ENCODE measurements at places on chromosomes 5 and 9. TPM values are rescaled to one million over a fixed set of nuclear protein-coding genes. Genes with fewer than 3 reads are reported as not detected.

OTP gene
- total RNA-seq, result 0.27 TPM

- DNase-seq, result no peak
These were observed 171.3 kb downstream of the ST8SIA4 start for GRCh38 chr5:100731768-100732167.

DNA sequence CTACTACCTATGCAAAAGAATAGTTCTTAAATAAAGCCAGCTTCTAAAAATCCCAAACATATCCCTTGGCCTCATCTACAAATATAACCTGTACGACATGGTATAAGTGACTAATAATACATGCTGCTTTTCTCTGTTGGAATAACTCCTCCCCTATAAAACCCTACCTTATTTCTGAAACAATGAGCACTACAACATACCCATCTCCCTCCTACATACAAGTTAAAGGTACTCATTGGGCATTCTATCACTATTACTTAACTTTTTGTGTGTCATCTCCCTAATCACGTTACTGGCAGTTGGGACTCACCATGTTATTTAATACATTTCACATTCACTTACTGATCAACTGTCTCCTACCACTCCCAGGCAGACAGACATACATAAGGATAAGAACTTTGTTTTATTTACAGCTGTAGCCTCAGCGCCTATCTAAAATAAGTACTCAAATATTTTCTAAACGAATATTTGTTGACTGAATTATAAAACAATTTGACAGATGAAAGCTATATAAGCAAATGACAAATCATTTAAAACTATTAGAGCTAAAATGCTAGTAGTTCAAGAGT lies 4.1 kb downstream of the CLK4 start:
- DNase-seq, result no peak

DNA sequence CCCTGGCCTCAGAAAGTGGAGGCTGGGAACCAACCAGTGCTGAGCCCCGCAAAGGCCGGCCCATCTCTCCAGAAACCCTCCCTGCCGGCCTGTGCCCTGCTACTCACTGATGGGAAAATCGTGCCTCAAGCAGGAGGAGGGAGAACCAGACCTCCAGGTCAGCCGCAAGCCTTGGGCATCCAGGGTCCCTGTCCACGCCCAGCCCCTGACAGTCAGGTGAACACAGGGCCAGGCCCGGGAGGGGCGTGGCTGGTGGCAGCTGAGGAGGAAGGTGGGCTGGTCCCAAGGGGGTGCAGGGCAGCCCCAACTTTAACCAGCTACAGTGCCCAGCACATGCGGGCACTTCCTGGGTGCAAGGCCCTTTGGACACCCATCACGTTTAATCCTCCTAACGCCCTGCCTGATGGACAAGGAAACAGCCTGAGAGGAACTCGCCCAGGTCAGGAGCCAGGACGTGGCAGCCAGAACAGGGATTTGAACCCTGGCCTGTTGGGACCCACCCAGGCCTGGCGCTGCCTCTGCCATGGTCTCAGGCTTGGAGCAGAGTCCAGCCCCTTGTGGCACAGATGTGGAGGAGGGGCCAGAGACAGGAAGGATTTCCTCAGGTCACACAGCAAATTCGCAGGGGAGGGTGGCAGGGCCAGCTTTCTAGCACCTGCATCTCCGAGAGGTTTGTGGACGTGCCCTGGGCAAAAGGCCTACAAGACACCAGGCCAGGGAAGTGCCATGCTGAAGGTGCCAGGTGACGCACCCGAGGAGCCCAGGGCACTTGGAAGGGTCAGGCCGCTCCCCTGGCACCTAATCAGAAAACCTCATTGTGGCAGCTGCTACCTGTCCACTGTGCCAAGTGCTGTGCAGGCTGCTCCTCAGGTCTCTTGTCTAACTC lies 4.5 kb downstream of the RALGDS start:
- peak; percentile 83 for DNase-seq

NR2F1 gene
- total RNA-seq, result 97.7 TPM

DNA sequence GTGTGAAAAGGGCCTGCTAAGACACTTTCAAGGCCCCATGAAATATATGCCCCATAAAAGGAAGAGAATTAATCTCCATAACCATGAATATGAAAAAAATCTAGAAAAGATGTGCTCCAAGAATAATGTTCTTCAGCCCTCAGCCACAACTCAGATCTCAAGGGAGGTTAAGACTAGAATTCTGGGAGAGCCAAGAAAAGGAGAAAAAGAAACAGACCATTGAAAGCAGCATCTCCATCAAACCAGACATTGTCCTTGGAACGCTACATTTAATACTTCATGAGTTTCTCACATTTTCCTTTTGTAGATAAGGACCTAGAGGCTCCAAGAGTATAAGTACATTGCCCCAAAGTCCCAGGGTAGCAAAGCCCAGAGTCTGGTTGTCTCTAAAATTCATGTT lies 270.6 kb downstream of the DENND1A start:
- DNase-seq, result no peak

DNA sequence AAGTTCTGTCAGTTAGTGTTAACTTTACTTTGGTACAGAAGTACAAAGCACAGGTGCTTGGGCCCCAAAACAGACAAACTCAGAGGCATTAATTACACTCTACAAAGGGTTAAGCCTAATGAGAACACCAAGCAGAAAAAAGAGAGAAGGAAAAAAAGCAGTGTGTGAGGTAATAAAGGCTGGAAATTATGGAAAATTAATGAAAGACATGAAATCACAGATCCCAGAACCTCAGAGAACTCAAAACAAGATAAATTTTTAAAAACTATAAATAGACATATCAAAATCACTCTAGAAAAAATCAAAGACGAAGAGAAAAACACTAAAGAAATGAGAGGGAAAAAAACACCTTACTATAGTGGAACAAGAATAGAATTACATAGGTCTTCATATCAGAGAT lies 354.2 kb upstream of the ADAMTS16 start:
- DNase-seq, result no peak

GRPEL2 gene
- total RNA-seq, result 29.2 TPM

DNA sequence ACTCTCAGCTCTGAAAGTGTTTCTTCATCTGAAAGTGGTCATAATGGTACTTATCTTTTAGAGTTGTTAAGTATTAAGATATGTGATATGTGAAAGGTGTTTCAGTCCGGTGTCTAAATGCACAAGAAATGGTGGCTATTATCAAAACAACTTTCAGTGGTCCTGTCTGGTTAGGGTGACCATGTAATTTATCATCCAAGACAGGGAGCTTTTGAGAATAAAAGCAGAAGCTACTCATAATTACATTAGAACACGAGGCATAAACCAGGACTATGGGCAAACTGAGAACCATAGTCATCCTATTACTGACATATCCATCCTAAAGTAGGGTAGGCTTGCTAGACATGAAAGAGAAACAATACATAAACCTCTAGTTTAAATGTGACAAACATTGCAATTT lies 418.1 kb upstream of the SEMA6A start:
- no peak for DNase-seq

C9orf50 gene
- not detected for total RNA-seq

DNA sequence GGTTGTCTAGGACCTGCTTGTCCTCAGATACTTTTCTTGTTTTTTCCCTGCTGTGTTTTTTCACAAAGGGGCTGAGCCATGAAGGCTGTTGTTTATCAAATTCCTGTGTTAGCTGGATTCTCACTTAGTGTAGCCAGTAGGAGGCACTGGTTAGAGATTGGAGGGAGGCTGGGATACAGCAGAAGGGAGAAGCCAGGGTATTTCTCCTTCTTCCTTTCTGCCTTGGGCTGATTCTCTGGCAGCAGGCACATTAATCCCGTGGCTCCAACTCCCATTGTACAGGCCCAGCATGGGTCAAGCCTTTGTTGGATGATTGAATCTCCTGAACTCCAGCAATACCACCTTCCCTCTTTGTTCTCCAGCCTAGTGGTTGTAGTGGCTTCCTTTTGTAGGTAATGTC lies 46.4 kb upstream of the FAM170A start:
- no peak for DNase-seq

DNA sequence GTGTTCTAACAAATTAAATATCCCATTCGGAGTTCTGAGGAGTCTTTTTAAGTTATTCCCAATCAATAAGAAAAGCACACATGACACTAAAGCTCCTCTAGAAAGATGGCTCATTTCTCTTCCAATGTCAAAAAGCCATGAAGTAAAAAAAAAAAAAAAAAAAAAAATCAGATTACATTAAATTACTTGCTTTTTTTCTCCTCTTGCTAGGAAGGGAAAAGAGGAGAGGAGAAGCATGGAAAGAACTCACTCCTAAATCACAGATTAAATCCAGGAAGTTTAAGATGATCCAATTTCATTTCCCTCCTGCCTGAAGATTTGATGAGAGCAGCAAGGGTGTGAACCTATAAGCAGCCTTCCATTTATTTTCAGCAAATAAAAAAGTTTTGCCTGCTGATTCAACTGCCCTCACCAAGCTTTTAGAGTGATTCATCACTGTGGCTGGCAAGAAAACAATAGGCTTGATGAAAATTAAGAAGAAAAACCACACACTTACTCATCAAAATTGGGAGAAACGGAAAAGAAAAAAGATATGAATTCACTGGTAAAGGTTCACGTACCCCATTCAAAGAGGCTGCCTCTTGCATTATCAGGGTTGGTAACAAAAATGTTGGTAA lies 19.7 kb downstream of the MYO10 start:
- no peak for DNase-seq

PKD2L2 gene
- not detected for total RNA-seq

- no peak for DNase-seq
These were observed 159.1 kb upstream of the ZNF608 start for GRCh38 chr5:124905256-124906130.

- no peak for DNase-seq
These were observed 83.7 kb downstream of the PDE6A start for GRCh38 chr5:149860801-149861322.

MOB3B gene
- total RNA-seq, result 5.6 TPM
